NCI-H2171 (cell line): ENCODE measurements at places on chromosomes 7 and 10.

GRCh38 chr7:86747698-86748097 lies 104.0 kb downstream of the GRM3 start:
- no peak for DNase-seq

DNA sequence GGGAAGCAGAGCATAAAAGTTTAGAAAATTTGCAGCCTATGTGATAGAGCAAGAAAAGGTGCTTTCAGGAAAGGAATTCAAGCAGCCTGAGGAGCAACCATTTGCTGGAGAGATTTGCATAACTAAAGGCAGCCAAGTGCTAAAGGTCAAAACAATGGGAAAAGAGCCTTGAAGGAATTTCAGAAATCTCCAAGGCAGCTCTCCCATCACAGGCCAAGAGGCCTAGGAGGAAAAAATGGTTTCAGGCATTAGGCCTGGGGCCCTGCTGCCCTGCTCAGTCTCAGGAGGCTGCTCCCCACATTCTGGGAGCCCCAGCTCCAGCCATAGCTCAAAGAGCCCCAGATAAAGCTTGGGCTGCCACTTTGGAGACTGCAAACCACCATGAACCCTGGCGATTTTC lies 95.9 kb upstream of the UNC5B start:
- DNase-seq: no peak

GRCh38 chr10:114364726-114365125 lies 39.6 kb downstream of the AFAP1L2 start:
- DNase-seq: no peak

DNA sequence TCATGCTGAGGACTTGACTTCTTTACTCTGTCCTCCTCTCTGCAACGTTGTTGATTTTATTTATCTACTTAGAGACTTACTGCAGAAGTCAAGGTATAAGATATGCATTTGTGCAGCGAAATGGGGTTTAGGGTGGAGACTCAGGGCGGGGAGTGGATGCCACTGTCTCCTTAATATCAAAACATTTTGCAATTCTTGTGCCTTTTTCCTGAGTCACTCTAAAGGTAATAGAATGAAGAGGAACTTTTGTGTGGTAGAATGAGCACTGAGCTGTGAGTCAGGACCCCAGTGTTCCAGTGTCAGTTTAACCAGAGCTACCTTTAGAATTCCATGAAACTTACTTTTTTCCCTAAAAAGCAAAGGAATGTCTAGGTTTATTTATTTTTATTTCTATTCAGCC lies 78.2 kb downstream of the VTI1A start:
- no peak for DNase-seq

GRCh38 chr7:5278766-5279165 lies 4.0 kb upstream of the SLC29A4 start:
- DNase-seq: no peak

DNA sequence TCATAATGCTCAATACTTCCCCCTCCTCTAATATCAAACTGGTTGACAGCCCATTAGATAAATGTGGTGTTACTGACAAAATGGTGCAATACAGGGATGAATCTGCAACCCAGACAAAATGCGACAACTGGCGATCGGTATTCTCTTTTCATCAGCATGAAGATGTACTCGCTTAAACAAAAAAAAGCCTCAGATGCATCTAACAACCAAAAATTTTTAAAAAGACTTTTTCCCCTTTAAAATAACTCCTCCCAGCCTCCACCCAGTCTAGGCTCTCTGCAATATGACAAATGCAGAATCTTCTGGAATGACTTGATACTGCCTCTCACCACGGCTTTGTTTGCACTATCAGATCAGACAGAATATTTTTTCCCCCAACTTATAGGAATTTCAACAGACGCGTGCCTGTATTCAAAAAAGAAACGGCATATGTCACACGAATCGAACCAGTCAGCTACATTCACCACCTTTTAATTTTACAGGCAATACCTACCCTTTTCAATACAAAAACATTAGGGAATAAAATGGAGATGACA lies 1.2 kb downstream of the YWHAG start:
- no peak for DNase-seq

DNA sequence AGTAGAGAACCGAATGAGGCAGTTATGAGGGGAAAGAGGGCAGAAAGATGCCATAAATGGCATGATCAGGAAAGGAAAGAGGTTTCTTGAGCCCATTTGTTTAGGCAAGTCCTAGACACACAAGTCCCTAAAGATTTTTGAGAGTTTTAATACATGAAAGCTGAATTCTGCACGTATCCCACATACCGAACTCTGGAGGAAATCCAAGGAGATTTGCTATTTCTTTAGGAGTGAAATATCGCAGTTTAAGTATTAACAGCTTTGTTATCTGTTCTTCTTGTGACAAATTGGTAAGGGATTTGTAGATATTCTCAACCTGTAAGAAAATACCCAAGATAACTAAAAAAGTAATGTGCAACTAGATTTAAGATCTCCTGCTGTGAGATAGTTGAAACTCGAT lies 23.7 kb upstream of the CUBN start:
- DNase-seq: no peak

DNA sequence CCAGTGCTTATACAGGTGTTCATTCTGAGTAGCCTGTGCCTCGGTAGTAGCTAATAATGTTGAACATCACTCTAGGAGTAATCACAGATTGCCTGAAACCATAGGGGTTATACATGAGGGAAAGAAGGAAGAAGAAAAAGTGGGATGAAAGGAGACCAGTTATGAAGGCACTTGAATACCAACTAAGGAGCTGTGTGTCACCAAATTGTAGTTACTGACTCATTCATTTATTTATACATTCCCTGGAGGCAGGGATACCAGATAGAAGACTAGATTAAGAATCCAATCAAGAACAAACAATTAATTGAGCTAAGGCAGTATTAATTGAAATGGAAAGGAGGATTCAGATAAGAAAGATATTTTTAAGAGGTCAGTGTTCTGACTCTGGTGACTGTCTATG lies 129.6 kb upstream of the PRPS1L1 start:
- no peak for DNase-seq

- DNase-seq: no peak
Observed at GRCh38 chr7:108384716-108385483, 71.3 kb downstream of the NRCAM start.

GRCh38 chr10:22931948-22932347 lies 4.1 kb downstream of the ARMC3 start:
- no peak for DNase-seq

DNA sequence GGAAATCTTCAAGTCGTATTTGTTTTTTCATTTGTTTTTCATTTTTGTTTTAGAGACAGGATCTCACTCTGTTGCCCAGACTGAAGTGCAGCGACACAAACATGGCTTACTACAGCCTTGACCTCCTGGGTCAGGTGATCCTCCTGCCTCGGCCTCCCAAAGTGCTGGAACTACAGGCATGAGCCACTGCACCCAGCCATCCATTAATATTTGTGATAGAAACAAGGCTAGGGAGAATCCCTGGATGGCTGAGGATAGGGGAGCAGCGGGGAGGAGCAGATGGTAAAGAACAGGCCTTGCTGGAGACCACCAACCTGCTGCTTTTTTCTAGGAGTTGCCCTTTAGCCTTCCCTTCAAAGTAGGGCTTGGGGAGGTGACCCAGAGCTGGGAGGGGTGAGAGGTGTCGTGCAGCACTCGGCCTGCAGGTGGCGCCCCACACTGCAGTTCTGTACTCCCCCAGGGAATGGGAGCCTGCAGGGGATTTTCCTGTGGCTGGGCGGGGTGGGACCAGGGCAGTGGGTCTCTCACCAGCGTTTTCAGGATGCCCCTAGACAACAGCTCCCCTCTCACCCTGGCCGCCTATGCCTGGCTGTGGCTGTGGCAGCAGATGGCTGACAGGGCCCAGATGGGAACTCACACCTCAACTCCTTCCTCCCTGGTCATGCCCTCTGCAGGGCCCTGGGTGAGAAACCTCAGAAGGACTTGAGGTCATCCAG lies 12.6 kb upstream of the CDH23 start:
- DNase-seq: no peak

- no peak for DNase-seq
Observed at GRCh38 chr7:103387242-103387641, 39.8 kb downstream of the PSMC2 start.

GRCh38 chr10:118488710-118489497 lies 106.5 kb downstream of the PRLHR start:
- DNase-seq: no peak

DNA sequence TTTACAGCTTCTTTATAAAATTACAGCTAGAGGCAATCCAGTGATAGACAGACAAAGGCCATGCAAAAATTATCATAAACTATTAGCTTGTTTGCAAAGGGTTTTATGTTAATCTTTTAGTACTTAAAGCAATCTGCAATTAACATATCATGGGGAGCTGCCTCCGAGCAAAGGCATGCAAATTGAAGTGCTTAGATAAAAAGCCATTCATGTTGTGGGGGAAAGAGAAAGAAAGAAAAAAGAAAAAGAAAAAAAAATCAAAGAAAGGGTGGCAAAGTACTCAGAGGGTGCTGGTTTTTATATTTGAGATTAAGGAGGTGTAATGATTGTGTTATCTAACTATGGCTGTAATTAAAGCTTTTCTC lies 799.5 kb downstream of the LRMDA start:
- no peak for DNase-seq

DNA sequence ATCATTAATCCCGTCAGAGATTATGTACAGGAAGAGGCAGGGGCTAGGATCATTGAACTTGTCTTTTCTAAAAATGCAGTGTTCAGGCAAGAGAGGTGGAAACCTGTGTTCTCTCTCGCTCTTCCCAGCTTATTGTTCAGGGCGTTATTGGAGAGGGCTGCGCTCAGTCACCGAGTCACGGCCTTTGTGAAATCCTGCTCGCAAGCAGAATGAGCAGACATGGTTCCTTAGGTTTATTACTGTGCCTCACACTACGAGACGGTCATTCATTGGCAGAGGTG lies 631 bp upstream of the PRKRIP1 start:
- DNase-seq: no peak

DNA sequence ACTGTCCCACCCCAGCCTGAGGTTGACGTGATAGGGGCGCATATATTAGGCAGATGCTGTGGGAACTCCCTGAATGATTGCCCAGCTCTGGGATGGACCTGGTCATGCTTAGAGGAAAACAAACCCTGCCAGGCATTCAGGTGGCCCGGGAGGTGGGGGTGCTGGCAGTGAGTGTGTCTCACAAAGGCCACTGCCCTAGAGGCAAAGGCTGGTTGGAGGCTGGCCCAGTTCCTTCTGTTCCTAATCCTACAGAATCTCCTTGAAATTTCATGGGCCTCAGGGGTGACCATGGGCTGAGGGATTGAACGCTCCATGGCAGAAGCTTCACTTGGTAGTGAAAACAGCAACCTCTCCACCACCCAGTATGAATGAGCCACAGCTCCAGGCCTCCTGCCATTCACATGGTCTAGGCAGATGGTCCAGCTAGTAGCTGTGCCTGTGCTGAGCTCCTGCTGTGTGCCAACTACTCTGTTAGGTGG lies 25.6 kb downstream of the ADRA2A start:
- no peak for DNase-seq

- DNase-seq: no peak
Observed at GRCh38 chr7:147980826-147981813, 609.4 kb upstream of the C7orf33 start.

GRCh38 chr7:70372768-70373515 lies 759.0 kb upstream of the GALNT17 start:
- DNase-seq: peak; percentile 88

GRCh38 chr7:121985476-121986030 lies 112.6 kb downstream of the PTPRZ1 start:
- DNase-seq: no peak

GRCh38 chr10:32454148-32454547 lies 8.2 kb downstream of the CCDC7 start:
- no peak for DNase-seq

GRCh38 chr7:29196191-29196590 lies 1.6 kb downstream of the CHN2 start:
- peak; percentile 39 for DNase-seq

- DNase-seq: peak; percentile 56
Observed at GRCh38 chr10:72954596-72955554, at the start of gene PLA2G12B. PLA2G12B (minus strand) TSS chr10:72954806; CDS start chr10:72954685, 121 bp downstream.

GRCh38 chr7:44743750-44744149 lies 4.9 kb upstream of the ZMIZ2 start:
- no peak for DNase-seq

- DNase-seq: no peak
Observed at GRCh38 chr10:73974309-73974946, 23.5 kb upstream of the VCL start.

- peak; percentile 11 for DNase-seq
Observed at GRCh38 chr7:27605689-27606269, 56.9 kb downstream of the HIBADH start.

- DNase-seq: no peak
Observed at GRCh38 chr10:96858706-96859050, 26.6 kb downstream of the LCOR start.

DNA sequence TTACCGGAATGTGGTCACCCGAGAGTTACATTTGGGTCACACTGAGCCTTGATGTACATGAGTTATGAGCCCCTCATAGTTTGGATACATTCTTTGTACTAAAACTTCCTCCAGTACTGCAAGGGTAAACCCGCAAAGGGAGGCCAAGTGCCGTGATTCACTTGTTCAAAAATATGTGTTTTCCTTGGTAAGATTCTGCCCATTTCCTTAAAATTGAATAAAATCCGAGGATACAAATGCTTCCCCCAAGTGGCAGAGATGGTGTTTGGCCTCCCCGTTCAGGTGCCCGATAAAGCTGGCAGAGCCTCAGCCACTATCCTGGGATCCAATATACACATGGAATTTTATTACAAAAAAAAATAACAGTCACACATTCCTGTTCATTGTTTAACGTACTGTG lies 268.3 kb downstream of the DIP2C start:
- DNase-seq: no peak

GRCh38 chr7:19939746-19940145 lies 166.3 kb upstream of the TMEM196 start:
- DNase-seq: no peak

- DNase-seq: no peak
Observed at GRCh38 chr7:24716480-24717246, 40.6 kb downstream of the GSDME start.

- DNase-seq: no peak
Observed at GRCh38 chr10:99914236-99914635, 95.5 kb downstream of the DNMBP start.

GRCh38 chr7:47574482-47575329 lies 7.2 kb downstream of the TNS3 start:
- no peak for DNase-seq

GRCh38 chr7:43522406-43523156 lies 60.3 kb upstream of the STK17A start:
- DNase-seq: no peak

DNA sequence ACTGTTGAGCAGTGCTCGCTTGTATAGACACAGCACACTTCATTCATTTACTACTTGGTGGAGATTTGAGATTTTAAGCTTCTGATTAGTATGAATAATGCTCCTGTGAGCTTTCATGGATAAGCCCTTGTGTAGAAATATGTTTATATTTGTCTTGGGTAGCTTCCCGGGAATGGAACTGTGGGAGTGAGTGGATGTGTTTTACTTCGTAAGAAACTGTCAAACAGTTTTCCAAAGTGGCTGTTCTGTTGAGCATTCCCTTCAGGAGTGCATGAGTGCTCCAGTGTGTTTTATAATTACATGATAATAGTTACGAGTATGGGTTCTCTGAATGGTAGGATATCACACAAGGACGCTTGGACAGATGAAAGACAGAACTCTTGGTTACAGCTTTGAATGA lies 49.4 kb downstream of the VWC2 start:
- no peak for DNase-seq

- no peak for DNase-seq
Observed at GRCh38 chr7:26858735-26859134, 5.7 kb downstream of the SKAP2 start.

- no peak for DNase-seq
Observed at GRCh38 chr10:2979306-2979705, 88.0 kb upstream of the PFKP start.

- no peak for DNase-seq
Observed at GRCh38 chr10:7797582-7797981, 9.6 kb downstream of the ATP5F1C start.
